ENCODE measurements at places on chromosomes 11 and 22.
A peak's percentile ranks its signal among the peaks of the same experiment; 100 is the strongest.

GRCh38 chr11:11620173-11620920, 1.5 kb downstream of the GALNT18 start:
- no peak for DNase-seq

DNA sequence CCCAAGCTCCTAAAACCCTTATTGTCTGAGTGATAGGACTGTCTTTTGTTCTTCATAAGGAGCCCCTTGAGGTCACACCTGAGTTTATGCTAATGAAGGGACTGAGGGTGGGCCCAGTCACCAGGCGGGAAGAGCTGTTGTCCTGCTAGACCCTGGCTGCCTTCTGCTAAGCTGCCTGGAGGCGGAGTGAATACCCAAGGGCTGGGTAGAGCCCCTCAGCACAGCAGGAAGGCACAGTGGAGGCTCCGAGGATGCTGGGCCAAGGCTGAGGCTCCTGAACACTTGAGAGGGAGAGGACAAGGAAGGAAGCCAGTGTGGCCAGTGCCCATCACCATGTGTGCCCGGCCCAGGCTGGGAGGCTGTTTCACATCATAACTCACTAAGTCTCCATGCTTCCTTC, 4.8 kb upstream of the PHF21B start:
- no peak for DNase-seq

GRCh38 chr11:127223026-127223425, 222.5 kb upstream of the KIRREL3 start:
- no peak for DNase-seq

DNA sequence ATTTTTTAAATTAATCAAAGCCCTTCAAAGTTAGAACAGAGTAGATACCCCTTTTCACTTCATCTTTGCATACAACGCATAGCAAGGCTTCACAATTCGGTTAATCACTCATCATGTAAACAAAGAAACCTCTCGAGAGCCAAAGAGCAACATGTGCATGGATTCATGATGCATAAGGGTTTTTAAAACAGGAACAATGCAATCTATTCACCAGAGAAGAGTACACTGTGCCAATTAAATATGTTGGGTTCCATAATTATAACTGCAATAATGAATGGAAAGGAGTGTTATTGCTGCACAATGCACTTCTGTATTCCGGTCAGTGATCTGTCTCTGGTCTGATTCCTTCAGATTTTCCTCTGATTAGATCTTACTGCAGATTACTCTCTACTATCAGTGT, 45.3 kb downstream of the CADM1 start:
- no peak for DNase-seq

DNA sequence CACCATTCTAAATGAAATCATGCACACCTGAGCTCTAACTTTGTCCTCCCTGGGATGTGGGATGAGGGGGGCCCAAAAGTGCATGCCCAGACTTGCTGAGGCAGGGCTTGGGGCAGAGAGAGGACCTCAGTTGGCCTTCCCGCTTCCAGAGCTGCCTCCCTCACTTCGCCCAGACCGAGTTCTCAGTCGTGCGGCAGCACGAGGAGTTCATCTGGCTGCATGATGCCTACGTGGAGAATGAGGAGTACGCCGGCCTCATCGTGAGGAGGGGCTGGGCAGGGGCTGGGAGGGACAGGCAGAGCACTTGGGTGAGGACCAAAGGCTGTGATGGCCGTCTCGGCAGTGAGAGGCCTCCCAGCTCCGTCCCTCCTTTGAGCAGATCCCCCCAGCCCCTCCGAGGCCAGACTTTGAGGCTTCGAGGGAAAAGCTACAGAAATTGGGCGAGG, 8.2 kb downstream of the CFL1 start:
- no peak for DNase-seq

DNA sequence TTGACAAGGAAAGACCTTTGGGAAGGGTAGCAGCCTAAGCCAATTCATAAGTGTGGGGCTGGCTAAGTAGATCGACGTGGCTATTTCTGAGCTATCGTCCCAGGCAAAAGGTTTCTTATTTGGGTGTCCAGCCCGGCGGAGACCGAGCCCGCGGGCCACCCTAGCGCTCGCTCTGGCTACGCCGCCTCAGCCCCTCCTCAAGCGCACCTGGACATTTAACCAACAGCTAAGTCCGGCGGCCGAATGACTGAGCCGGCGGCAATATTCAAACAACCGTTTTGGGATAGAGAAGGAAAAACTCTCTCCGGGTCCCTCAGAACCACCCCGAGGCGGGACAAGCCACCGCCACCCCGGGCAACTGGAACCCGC, 457 bp downstream of the RNF141 start:
- no peak for DNase-seq

DNA sequence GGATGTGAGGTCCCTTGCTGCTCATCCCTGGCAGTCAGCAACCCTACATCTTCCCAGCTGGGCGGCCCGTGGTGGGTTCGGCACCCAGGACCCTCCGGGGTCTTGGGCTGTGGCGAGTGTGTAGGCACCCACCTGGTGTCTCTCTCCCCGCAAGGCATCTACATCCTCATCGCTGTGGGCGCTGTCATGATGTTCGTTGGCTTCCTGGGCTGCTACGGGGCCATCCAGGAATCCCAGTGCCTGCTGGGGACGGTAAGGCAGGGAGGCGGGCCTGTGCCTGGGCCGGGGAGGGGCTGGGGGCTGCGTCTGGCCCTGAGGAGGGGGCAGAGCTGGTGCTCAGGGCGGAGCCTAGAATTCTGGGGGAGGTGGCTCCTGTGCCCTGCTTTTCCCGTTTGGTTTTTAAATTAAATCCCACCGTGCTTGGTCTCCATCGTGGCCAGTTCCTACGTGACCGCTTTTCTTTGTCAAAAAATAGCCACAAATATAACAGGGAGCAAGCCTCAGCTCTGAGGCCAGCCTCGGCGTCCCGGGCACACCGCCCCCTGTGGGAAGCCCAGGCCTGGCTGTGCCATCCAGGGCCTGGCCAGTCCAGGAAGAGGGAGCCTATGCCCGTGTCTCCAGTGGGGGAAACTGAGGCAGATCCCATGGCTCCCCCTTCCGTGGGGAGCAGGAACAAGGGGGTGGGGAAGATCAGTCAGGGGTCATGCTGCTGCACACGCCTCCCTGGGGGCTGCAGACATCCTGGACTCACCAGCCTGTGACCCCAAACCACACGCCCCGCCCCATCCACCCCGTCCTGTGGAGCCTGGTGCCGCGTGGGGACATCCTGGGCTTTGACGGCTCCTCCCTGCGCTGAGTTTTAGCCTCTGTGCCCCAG, 6.4 kb upstream of the TSSC4 start:
- no peak for DNase-seq

- DNase-seq = peak; percentile 13
Measured at GRCh38 chr11:67491276-67492068, 8.6 kb downstream of the AIP start.

GRCh38 chr22:19398206-19398605, 33.3 kb downstream of the HIRA start:
- no peak for DNase-seq

DNA sequence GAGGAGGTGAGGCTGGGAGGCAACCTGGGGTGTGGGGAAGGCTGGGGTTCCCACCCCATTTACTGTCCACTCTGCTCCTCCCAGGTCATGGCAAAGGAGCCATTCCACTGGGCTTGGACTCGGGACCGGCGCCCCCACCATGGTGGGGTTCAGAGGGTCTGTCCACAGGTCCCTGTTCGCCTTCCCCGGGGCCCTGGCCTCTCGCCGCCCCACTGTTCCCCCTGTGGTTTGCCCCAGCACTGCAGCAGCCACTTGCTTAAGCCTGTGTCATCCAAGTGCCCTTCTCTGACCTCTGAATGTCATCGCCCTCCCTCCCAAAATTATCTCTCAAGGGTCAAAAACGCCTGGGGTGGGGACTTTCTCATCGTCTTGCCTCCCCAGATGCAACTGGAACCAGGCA, 2.6 kb downstream of the SPDYC start:
- no peak for DNase-seq

- DNase-seq = no peak
Measured at GRCh38 chr11:45931739-45932138, 9.3 kb downstream of the LARGE2 start.

DNA sequence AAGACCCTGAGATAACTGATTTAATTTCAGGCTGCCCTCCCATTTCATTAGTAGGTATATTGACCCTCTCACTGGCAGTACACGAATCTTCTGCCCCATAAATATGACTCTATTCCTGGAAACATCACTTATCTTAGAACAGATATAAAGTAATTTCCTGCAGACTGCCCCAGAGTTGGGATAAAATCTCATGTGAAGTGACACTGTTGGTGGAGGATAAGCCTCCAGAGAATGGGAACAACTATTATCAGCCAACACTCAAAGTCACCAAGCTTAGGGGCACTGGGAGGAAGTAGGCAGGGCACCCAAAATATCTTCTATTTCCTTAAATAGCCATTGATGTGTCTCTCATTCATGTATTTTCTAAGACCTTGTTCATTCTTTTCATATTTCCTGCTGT, 8.2 kb downstream of the OR51B5 start:
- no peak for DNase-seq

- no peak for DNase-seq
Measured at GRCh38 chr11:15179167-15179566, 64.4 kb downstream of the INSC start.

GRCh38 chr11:69890476-69890875, 71.3 kb upstream of the FGF3 start:
- no peak for DNase-seq

- DNase-seq = no peak
Measured at GRCh38 chr11:100072131-100072530, 615.0 kb upstream of the ARHGAP42 start.
